ENCODE measurements at places on chromosomes 16 and 17.

DNA sequence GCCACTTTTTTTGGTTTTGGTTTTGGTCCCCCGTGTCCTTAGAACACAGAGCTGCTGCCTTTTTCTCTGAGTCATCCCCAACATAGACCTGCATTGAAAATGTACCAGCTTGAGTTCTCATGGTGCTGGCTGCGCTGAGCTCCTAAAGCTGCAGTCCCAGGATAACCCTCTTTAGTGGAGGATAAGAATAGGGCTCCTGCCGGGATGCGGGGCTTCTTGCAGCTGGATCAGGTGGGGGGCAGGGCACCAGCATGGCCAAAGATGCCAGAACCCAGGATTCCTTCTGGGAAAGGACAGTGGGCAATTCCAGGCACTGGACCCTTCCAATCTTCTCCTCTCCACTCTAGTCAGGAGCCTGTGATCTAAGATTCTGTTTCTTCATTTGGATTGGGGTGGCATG, 8.3 kb upstream of the CLUH start:
- DNase-seq = no peak

DNA sequence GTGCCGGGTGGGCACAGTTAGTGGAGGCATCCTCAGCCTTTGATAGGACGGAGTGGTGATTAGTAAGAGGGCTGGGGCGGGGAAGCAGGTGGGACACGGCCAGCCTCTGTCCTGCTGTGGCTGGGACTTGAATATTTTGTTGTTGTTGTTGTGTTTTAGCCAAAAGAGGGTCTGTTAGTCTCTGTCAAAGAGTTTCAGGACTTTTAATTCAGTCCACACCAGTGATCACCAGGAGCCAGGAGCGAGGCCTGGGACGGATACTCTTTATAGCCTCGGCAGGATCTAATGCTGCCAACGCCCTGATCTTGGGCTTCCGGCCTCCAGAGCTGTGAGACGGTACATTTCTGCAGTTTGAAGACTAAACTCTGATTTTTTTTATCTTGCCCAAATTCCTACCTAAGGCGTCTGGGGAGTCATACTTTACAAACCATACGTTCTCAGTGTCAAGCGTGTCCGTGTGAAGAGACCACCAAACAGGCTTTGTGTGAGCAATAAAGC, 2.9 kb upstream of the RNF213 start:
- no peak for DNase-seq

GRCh38 chr16:3375680-3376079, 20.0 kb downstream of the OR2C1 start:
- no peak for DNase-seq

- DNase-seq = no peak
Measured at GRCh38 chr16:73304008-73304774, 256.3 kb upstream of the ZFHX3 start.

DNA sequence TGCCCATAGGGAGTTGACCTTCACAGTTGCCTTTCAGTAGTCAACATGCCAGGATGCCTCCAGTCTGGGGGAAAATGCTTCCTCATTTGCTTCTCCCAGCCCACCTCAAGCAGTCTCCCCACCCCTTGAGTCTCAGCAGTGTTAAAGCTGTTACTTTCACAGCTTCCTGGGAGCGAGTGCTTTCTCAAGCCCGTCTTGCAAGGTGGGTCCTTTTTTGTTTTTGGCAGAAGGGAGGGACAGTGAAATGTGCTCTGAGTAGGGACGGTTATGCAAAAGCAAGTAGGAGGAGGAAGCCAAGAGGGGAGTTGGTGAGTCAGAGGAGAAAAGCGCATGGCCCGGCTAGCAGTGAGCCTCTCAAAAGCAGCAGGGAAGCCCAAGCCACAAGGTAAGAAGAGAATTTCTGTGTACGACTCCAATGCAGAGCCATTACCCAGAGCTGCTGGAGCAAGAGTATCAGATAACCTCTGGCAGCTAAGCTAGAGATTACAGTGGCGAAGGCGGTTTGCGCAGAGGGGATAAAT, at the start of gene CHST4:
CHST4 (plus strand) TSS at position 316 of the 521 bp plus-strand sequence. CDS start 10,252 bp downstream, outside the sequence.
- DNase-seq = no peak

DNA sequence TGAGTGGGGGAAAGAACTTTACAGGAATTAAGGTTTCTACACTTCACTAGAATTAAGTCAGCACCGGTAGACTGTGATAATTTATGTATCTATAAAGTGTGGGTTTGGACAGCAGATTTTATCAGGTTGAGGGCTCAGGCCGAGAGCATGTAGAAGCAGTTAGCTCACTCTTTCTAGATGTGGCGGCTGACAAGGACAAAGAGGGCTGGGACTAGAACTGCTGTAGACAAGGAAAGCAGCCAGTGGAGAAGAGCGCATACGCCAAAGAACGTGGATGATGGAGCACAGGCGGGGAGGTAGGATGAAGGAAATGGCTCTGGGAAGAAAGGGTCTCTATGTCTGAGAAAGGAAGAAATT, 504 bp upstream of the GOSR1 start:
- peak; percentile 3 for DNase-seq

GRCh38 chr16:15415511-15415985, 18.8 kb upstream of the BMERB1 start:
- no peak for DNase-seq

DNA sequence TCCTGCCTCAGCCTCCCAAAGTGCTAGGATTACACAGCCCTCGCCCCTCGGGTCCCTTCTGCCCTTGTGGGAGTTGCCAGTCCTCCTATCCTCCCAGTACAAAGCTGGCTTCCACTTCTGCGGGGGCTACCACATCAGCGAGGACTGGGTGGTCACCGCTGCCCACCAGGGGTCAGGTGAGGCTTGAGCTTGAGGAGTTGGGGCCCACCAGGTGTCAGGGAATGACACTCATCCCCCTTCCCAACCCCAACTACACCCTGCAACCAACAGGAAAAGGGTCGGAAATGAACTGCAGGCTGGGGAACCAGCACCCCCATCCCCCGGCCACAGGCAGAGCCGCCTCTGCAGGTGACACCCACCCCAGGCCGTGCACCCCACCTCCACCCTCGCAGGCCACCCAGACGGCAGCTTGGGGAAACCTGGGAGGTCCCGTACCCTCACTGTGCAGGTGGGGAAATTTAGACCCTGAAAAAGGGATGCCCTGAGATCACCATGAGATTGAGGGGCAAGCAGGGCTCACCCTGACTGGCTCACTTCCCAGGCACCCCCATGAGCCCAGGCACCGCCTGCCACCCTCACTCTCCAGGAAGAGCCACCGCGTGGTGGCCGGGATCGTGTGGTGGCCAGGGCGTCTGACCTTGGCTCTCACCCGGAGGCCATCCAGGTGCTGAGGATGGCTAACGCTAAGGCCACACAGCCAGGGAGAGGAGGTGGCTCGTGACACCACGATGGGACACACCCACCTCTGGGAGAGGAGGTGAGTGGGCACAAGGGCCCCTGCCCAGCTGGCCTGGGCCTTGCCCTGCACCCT, 8.0 kb downstream of the CTRB1 start:
- no peak for DNase-seq

DNA sequence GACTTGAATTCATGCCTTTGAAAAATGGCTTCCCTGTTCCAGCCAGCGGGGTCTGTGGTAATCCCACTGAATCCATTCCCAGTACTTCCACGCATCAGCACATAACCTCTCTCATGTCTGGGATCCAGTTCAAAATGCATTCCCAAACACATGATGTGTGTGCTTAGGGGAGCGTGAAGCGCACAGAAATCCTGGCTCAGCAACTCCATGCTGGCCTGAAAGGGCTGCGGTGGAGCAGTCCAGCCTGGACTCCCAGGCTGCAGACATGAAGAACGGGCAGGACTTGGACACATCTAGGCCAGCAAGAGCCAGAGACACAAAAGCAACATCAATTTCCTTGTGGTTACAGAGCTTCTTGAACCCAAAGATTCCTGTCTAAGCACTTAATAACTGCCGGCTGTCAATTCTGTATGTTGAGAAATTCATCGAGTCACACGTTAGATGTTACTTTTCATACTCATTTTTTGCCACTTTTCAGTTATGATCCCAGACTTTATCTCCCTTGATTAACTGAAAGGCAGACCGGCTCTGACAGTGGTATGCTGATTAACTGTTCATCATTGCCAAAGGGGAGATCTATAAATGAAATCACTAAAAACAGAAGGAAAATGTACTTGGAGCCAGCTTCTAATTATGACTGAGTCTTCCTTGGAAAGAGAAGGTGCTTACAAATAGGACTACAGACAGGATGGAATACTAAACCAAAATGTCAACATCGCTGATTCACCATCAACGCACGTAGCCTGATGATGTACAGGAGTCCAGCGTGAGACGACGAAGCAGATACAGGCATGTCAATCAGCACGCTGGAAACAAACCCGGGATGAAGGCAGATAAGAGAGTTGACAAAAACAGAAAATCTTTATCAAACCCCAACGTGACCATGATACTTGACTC, 23.0 kb downstream of the NSMCE1 start:
- DNase-seq = no peak

GRCh38 chr16:11824362-11824761, 27.0 kb downstream of the RSL1D1 start:
- no peak for DNase-seq

DNA sequence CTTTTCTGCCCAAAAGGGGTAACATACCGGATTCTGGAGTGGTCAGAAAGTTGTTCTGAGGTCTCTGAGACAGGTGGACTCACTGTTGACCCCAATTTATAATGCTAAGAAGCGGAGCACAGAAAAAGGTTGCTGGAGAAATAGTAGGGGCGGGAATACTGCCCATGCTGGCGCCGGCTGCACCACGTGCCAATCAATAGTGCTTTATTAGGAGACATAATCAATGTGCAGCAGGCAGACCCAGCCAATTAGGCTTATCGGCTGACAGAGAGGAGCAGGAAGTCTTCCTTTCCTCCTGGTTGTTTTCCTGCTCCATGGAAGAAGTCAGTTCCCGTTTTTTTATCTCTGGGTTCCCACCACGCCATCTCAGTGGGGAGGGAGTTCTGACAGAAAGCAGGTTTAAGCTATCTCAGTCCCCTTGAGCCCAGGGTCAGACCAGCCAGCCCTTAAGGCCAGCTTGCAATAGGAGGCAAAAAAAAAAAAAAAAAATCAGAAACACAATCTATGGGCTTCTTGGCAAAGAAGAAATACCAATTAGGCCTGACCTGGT, 68.2 kb upstream of the IRX6 start:
- no peak for DNase-seq

GRCh38 chr16:75413951-75414350, 19.4 kb downstream of the CFDP1 start:
- DNase-seq = no peak

DNA sequence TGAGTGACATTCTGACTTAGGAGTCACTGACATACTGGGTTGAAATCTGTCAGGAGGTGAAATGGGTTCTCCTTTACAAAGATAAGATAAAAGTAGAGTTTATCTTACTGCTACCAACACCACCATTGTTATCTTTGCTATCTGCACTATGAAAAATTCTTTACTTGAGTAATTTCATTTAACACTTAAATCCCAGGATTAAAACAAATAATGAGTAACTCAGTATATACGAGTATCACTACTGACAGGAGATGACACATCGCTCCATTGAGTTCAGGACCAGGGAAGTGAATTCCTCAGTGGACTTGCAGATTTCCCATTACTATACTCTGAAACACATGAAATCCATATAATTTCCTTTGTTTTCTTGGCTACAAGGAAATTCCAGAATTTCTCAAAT, 242.1 kb upstream of the NLRP1 start:
- DNase-seq = no peak

DNA sequence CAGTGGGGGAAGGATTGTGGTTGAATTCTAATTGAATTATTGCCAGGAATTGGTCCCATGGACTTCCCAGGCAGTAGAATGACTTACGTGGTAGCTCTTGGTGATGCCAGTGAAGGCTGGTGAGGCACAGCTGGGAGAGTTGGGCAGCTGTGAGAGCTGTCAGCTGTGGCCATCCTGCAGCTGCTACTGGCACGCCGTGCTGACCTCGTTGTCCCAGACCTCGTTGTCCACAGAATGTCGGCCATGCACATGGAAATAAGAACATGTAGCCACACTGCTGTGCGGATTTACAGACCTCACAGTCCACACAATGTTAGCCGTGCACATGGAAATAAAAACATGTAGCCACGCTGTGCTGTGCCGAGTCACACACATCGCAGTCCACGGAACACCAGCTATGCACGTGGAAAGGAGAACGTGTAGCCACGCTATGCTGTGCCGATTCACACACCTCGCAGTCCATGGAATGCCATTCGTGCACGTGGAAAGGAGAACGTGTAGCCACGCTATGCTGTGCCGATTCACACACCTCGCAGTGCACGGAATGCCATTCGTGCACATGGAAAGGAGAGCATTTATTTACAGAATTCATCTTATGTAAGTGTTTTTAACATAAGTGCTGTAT, 59.2 kb downstream of the BANP start:
- no peak for DNase-seq

DNA sequence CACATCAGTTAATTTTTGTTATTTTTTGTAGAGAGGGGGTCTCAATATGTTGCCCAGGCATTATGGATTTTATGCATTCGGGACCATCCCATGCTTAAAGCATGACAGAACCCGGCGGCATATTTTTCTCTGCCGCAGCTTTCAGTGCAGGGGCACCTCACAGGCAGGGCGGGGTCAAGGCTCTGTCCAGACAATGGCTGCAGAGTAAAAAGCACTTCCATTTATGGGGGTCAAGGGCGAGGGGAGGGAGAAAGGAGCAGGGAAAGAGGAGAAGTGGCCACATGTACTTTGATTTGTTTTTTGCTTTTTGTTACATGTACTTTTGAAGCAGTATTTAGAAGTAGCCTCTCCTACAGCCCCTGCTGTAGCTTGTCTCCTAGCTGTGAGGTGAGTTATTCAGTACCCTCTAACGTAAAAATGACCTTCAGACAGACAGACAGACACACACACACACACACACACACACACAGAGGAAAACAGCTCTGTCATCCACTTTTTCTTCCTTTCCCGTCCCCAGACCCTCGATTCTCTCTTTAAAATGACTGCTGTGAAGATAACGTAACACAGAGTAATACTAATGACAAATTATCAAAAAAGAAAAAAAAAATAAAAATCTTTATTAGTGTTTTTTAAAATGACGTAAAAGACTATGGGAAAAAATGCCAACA, 856 bp upstream of the SCPEP1 start:
- DNase-seq = no peak

- DNase-seq = no peak
Measured at GRCh38 chr16:70805380-70805779, 4.4 kb upstream of the VAC14 start.

- DNase-seq = no peak
Measured at GRCh38 chr17:2157081-2157480, 102.2 kb downstream of the HIC1 start.

Measured in stimulated activated CD8-positive, alpha-beta memory T cell treated with anti-CD3 and anti-CD28 coated beads, Interleukin-12 subunit alpha, Interleukin-12 subunit beta, amount 100 ng/mL, for 4 hours (primary cell).